K562 (cell line): ENCODE measurements at places on chromosomes 4 and X. TPM values are rescaled to one million over a fixed set of nuclear protein-coding genes. Genes with fewer than 3 reads are reported as not detected.

DNA sequence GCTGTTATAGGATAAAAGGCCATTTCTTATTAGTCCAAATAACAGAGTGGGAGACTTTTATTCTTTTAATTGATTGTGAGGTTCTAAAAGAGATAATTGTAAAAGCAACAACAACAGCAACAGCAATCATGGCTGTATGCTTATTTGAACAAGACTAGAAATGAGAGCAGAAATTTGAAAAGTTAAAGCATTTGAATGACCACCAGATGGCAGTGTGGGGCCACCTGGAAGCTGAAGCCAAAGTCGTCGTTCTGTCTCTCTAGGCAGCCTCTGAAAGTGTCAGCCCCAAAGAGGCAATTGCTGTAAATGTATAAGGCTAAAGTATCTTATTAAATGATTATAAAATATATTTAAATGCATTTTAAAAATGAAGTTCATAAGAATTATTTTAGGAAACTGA, 42.2 kb downstream of the SH2D1A start:
- DNase-seq, result peak; percentile 45

GRCh38 chr4:155972098-155972497, 18.4 kb upstream of the CTSO start:
- no peak for DNase-seq

- DNase-seq, result no peak
Measured at GRCh38 chr4:117801756-117802155, 232.5 kb upstream of the NDST3 start.

DNA sequence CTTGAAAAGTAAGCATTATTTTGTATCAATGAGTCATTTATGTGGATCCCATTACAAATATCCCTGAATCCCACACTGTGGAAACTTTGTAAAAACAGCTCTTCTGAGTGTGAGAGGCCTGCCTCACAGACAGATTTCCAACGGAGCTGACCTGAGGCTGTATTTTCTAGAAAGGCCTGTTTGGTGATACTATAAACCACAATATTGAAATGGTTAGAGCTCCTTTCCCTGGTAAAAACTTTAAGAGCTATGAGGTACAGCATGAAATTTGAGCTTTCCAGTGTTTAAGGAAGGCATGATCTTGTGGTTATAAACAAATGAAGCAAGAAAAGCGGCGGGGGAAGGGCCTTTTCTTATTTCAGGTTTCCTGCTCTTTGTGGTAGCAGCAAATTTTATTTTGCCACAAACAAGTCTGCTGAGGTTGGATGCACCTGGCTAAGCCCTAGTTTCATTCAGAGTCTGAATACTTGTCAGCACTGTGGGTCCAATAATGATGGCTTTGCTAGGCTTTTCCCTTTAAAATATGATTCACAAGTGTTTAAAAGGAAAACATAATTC, 86.8 kb upstream of the ETNPPL start:
- DNase-seq, result no peak

DNA sequence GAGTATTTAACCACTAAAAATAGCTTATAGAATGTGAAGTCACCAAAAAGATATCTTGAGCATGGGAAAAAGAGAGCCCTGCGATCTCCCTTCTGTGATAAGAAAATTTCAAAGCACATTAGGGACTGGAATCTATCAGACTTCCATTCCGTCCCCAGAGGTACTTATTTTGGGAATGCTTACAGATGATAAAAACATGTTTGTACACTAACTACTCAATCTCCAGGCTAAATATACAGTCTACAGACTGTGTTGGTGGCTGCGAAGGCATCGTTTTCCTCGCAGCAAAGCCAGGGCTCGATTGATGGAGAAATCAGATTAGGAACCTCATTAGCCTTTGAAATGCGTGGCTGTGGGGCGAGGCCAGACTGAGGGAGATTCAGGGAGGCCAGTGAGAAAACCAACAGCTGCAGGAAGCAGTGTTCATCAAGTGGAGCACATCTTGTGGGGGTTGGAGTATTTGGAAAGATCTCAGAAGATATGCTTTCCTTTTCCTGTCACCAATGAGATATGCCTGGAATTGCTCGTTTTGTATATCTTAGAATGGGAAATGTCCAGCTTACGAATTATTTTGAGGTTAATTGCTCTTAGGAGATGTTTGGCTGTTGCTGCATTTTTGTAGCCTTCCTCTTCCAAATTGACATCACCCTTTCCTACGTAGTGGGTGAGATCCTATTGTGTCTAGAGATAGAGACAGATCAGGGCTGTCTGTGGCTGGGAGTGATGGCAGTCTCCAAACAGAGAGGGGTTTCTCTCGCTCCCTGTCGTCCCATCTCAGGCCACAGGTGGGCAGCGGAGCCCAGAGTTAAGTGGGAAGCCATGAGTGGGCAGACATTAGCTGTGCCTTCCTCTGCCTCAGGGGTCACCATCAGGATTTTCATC, 224.9 kb upstream of the FAT1 start:
- no peak for DNase-seq

DNA sequence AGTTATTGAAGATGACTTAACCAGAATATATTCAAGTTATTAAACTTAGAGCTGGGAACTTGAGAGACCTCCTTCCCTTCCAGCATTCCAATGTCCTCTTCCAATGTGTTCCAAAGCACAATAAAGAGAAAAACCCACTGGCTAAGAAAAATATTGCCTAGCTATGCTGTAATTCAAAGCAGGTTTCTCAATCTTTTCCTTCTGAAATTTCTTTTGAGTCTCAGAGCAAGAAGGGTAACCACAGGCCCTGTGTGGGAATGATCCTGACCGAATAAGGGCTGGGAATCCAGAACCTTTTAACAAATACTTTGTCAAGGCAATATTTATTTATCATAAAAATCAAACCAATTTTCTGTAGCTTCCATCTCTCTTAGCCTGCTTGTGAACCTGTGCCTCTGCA, 150.7 kb upstream of the SFRP2 start:
- DNase-seq, result no peak

DNA sequence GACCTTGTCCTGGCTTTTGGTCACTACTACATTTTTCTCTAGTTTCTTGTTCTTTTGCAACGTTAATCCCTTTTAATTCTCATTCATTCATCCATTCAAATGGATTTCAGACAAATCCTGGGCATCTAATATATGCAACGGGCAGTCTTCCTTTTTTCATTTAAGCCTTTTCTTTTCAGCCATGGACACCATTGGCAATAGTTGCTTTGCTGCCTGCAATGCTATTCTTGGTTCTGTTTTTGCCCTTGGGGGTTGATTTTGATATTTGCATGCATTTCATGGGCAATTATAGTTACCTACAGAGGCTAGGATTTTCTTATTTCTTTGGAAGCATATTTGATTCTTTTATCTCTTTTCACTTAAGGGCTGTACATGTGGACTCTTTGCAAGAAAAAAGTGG, 180.5 kb upstream of the ARX start:
- DNase-seq, result no peak

- no peak for DNase-seq
Measured at GRCh38 chr4:16119981-16120380, 36.2 kb upstream of the PROM1 start.

DNA sequence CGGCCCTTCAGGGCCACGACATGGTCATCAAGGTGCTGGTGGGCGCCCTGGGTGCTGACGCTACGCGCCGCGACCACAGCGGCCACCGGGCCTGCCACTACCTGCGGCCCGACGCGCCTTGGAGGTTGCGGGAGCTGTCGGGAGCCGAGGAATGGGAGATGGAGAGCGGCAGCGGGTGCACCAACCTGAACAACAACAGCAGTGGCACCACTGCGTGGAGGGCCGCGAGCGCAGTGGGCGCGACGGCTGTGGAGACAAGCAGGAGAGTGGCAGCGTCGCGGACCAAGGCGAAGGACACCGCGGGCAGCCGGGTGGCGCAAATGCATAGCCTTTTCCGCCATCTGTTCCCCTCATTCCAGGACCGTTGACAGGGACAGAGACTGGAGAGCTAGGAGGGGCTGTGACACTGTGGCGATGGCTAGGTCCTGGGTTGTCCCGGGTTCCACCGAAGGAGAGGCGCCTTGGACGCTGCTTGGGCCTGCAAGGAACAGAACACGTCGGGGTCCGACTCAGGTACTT, 919 bp downstream of the SOWAHD start:
- no peak for DNase-seq

- no peak for DNase-seq
Measured at GRCh38 chr4:164304861-164305260, 449.1 kb upstream of the SMIM31 start.

- no peak for DNase-seq
Measured at GRCh38 chrX:21970326-21970725, 29.8 kb downstream of the SMS start.

GRCh38 chr4:53767482-53767881, 176.2 kb upstream of the LNX1 start:
- DNase-seq, result no peak

TLL1 gene
- not detected in 2 replicates for total RNA-seq

GPM6B gene
- not detected in 2 replicates for total RNA-seq

PTPN13 gene
- 0.16 and 0.33 TPM in 2 replicates for total RNA-seq

CD40LG gene
- 0.11 TPM in 1 of 2 replicates, not detected in the other for total RNA-seq

CHRNA9 gene
- total RNA-seq, result not detected in 2 replicates

TLR7 gene
- 0.07 TPM in 1 of 2 replicates, not detected in the other for total RNA-seq

MAGED4 gene
- total RNA-seq, result not detected in 2 replicates

NKRF gene
- total RNA-seq, result 30.0 and 31.9 TPM in 2 replicates

ESX1 gene
- total RNA-seq, result not detected in 2 replicates
